Activated T-cell treated with anti-CD3 and anti-CD28 coated beads for 4 hours (primary cell): ENCODE measurements at places on chromosomes 16 and 17.

- DNase-seq: no peak
Measured at GRCh38 chr17:82932518-82933310, 92.9 kb upstream of the ZNF750 start.

DNA sequence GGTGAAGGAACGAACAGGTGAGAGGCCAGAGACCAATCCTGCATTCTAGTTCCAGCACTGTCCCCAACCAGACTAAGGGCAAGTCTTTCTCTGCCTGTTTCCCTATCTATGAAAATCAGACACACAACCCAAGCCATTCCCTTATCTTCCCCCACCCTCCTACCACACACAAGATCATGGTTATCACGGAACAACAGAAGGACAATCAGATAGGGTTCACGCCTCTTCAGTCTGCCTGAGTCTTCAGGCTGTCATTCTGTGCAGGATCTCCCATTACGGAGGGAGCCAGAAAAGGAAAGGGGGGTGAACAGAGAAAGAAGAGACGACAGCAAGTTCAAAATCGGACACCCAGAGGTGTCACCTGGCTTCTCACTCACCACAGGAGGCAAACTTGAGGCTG is 11.1 kb downstream of the TLE7 start:
- DNase-seq: no peak

DNA sequence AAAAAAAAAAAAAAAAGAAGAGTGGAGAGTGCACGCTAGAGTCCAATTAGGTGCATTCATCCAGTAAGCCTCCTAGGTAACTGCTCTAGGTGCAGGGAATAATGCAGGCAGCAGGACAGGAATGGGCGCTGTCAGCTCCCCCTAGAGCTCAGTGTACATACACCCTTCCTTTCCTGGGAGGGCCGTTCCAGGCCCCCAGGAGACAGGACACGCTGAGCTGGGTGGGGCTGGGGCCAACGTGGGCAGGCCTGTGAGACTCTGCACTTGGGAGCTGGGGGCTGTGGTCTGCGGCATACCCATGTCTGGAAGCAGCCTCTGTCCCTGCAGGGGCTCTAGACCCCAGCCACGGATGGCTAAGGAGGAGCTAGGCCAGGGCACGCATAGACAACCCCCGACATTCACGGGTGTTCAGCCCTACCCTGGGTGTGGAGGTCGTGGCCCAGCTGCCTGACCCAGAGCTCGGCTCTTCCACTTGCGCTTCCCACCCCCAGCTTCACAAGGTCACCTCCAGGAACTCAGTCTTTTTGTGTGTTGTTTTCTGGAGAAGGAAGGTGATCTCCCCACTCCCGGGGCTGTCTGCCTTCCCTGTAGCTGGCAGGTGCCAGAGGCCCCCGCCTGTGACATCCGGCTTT is 1.0 kb upstream of the ANTKMT start:
- DNase-seq: no peak

- no peak for DNase-seq
Measured at GRCh38 chr17:5219536-5219935, 15.1 kb downstream of the SCIMP start.

GRCh38 chr16:59586331-59586730 is 852.2 kb upstream of the GOT2 start:
- no peak for DNase-seq

DNA sequence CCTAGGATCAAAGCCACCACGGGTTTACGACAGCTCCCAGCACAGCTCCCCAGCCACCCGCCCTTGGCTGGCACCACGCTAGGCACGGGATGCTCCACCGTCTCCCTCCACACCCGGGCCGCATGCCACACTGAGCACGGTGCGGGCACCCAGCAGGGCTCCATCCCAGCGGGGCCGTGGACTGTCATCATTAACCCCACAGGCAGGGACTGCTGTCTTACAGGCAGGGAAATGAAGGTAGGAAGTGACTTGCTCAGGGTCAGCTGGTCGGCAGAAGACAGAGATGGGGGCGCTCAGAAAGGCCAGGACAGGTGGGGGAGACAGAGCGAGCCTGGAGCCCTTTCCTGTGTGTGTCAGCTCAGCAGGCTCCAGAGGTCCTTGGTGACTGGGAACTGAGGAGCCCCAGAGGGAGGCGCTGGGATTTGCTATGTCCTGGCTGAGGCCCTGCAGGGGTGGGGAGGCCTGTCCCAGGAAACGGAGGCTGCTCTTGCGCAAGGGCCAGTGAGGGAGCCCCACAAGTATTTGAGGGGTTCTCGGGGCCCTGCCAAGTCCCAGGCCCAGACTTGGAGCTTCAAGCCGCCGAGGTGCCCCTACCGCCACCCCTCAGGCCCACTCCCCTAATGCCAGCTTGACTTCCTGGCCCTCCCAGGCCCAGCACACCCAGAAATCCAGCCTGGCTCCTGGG is 3.2 kb downstream of the UBALD1 start:
- no peak for DNase-seq

- DNase-seq: no peak
Measured at GRCh38 chr16:11032000-11032921, 87.9 kb downstream of the CLEC16A start.

GRCh38 chr17:75763269-75763607 is 1.8 kb downstream of the GALK1 start:
- no peak for DNase-seq

DNA sequence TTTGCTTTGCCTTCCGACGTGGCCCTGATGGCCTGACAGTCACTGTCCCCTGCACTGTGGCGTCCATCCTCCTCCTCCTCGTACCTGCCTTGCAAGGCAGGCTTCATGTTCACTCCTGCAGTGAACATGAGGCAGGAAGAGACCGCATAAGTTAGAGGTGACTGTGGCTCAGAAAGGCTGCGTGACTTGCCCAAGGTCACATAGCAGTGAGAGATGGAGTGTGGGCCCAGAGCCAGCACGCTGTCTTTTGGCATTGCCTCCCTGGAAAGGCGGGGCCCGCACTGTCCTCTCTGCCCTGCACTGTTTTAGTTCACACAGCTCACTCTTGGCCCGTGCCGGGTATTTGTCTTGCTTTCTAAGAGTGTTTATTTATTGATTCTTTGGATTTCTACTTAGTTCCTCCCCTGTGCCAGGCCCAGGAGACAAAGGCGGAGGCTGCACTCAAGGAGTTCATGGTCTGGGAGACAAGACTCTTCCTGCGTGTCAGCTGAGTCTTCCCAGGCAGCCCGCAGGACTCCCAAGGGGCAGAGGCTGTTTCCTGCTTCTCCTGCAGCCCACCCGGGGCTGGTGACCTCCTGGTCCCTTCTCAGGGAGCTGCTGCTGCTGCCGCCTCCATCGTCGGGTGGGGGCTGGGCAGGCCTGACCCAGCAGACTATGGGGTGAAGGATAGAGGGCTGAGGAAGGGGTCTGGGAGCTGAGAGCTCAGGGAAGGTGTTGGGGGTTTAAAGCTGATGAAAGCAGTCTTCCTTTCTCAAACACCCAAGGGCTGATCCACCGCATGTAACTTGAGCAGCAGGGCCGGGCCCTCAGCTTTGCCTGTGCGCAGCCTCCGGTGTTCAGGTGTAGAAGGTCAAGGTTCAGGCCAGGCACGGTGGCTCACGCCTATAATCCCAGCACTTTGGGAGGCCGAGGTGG is 12.7 kb downstream of the CYGB start:
- DNase-seq: no peak

GRCh38 chr16:23195366-23195978 is 12.9 kb downstream of the SCNN1G start:
- no peak for DNase-seq

DNA sequence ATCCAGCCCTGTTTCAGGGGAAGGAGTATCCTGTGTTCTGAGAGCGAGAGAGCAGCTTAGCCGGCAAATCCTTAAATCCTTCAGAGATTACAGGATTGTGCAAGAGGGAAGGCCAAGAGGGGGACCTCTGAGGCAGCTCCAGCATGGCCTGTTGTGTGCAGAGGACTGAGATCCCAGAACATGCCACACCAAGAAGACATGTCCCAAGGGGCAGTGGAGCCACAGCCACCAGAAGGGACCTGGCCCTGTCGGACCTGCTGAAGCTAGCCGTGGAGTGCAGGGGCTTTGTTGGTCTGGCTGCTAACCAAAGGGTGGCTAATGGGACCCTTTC is 1.6 kb upstream of the MRC2 start:
- no peak for DNase-seq

- DNase-seq: no peak
Measured at GRCh38 chr16:17668386-17668785, 197.6 kb upstream of the XYLT1 start.

GRCh38 chr17:27747462-27748359 is 52.6 kb downstream of the NOS2 start:
- DNase-seq: no peak

DNA sequence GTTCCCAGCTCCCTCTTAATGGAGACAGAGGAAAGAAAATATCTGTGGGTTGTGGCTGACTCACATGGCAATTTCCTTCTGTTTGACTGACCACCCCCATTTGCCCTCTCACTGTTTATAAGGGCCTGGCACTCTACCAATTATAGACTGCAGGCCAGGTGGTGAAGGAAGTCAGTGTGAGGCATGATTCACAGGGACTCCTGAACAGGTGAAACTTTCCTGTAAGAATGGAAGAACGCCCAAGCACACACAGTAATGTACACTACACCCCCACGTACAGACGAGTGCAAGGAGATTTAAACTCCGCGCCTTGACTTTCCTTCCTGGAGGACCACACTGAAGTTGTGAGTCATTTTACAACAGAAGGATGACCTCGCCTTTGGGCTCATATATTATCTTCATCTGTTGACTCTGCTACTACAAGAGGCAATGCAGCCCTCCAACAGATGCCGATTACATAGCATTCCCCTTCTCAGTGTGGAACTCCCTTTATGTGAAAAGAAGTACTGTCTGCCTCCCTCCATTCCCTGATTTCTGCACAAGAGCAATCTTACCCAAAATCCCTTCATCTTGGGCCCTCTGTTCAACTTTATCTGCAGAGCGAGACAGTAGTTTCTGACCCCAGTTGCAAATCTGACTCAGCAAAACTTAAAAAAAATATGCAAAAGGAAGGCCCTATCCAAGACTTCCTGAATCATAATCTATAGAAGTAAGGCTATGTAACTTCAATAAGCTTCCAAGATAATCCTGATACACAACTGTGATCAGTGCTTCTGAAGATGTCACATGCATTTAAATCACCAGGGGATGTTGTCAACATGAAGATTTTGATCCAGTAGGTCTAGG is 163.6 kb downstream of the SHISA6 start:
- no peak for DNase-seq

GRCh38 chr16:83095941-83096692 is 469.3 kb downstream of the CDH13 start:
- DNase-seq: no peak

- DNase-seq: no peak
Measured at GRCh38 chr16:28503470-28504259, 3.0 kb downstream of the IL27 start.

DNA sequence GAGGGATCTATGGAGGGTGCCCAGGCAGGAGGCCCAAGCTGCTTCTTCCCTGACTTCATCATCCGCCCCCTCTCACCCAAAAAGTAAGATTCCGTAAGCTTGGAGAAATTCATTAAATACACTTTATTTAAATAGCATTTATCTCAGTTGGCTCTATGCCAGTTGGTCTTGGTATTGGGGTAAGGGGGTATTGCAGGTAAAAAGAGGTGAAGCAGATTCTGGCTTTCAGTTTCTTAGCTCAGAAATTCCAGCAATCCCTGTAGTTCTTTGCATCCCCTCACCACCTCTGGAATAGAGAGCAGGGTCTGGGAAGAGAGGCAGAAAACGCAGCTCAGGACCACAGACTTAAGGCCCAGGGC is 750 bp upstream of the ALDOC start:
- DNase-seq: no peak

DNA sequence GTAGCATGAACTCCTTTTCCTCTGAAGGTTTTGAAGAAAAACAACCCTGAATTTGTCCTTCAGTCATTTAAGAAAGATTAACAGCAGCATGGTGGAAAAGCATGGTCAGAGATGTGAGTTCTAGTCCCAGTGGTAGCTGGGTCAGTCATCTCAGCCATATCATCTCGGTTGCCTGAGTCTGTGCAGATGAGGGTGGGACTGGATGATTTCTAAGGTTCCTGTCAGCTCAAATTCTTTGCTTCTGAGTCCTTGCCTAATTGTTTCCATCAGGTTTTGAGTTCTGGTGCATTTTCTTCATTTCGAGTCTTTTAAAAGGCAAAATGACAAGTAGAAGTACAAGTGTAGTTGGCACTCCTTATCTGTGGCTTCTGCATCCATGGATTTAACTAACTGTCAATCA is 63.9 kb downstream of the TNRC6C start:
- DNase-seq: no peak

- DNase-seq: no peak
Measured at GRCh38 chr17:55314061-55314783, 49.5 kb downstream of the HLF start.

DNA sequence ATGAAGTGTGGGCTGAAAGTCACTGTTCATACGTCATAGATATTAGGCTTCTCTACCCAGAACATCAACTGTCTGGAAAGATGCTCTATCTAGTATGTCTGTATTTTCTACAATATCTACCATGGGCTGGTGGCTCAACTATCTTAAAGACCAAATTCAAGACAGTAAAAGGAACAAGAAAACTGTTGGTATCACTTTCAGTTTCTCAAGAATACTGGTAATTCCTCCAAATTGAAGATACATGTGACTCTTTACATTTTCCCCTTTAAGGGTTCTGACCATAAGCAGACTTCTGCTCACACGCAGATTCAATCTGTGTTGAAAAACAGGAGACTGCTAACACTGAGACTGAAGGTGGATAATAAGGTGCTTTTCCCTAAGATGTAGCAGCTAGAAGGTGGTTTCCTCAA is 24.2 kb downstream of the XPO6 start:
- no peak for DNase-seq

GRCh38 chr17:14245002-14245401 is 8.3 kb upstream of the CDRT15 start:
- DNase-seq: no peak

DNA sequence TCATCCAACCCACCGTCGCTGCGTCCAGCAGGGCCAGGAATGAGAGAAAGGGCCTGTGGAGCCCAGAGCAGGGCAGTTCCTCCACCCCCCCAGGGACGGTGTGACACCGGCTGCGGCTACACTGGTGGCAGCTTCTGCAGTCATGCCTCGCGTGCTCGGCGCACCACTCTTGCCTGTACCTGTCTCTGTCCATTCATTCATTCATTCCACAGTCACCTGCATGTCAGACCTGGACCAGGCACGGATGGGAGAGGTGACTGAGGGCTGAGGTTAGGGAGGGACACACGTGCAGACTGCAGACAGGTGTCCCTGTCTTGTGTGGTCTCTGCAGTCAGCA is 27.3 kb downstream of the ENDOV start:
- DNase-seq: no peak
